ENCODE measurements at places on chromosomes 2 and 18. TPM values are rescaled to one million over a fixed set of nuclear protein-coding genes. Genes with fewer than 3 reads are reported as not detected.
A peak's percentile ranks its signal among the peaks of the same experiment; 100 is the strongest.

DNA sequence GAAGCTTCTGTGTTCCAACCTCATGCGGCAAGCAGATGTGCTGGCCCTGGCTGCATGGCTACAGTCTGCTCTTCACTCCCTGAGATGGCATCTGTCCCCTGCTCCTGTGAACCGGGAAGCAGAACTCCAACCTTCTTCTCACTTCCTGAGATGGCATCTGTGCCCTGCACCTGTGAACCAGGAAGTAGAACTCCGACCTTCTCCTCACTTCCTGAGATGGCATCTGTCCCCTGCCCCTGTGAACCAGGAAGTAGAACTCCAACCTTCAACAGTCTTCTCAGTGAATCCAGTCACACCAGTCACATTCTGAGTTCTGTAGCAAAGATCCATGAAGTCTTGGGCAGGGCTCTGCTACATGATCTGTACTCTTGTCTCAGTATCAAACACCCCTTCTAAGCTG is 887.2 kb upstream of the KLHL29 start:
- no peak for DNase-seq

DNA sequence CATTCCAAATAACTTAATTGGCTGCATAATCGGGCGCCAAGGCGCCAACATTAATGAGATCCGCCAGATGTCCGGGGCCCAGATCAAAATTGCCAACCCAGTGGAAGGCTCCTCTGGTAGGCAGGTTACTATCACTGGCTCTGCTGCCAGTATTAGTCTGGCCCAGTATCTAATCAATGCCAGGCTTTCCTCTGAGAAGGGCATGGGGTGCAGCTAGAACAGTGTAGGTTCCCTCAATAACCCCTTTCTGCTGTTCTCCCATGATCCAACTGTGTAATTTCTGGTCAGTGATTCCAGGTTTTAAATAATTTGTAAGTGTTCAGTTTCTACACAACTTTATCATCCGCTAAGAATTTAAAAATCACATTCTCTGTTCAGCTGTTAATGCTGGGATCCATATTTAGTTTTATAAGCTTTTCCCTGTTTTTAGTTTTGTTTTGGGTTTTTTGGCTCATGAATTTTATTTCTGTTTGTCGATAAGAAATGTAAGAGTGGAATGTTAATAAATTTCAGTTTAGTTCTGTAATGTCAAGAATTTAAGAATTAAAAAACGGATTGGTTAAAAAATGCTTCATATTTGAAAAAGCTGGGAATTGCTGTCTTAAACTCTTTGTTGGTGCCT is 1.4 kb downstream of the PCBP1 start:
- DNase-seq, result no peak

DNA sequence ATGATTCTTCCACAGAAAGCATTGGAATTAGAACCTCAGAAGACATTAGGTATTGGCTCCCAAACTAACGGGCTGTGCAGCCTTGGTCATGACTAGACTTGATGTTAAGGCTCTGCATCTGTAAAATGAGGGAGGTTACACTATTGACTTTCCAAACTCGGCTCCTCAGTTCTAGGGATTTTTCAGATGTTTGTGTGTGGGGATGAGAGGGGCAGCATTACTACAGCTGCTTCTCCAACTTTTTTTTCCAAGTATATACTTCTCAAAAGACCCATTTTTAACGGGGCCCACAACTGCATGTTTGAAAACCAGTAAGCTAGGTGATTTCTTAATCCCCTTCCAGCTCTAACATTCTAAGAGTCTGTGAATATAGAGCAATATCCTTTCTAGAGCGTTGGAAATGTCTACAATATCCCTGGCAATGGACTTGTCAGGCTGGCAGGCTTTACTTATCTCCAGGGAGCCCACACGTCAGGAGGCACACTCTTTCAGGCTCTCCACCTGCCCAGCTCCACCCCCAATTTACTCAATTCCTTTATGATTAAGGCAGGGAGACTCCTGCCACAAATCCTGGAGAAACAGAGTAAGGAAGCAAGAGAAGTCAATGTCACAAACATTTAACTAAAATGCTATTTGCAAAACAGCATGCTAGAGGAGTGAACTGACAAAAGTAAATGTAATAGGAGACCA is 844 bp upstream of the MPV17 start:
- no peak for DNase-seq

GRCh38 chr2:221102896-221103688 is 469.0 kb downstream of the EPHA4 start:
- DNase-seq, result no peak

DNA sequence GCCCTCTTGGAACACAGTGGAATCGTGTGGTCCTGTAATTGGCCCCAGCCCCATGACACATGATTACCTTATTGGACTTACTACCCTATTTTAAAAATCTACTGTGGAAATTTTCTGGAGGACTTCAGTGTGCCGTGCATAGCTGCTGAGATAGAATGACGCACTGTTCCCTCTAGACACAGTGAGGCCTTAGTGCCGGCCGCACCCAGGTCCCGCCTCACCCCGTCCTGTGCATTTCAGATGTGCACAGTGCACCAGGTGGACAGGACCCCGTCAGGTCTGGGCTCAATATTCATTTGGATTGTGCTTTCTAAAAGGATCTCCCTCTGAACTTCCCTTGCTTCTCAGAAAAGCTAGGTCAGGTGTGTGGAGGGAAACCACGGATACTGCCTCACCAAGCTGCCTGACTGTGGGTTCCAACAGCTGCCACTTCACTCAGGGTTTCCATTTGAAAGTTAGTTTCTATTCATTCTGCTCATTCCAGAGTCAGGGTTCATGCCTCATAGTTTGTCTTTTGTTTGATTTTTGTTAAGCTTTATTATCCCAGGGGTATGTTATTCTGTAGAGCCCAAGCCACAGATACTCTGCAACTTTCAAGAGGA is 155.8 kb downstream of the PTGR3 start:
- DNase-seq, result no peak

DNA sequence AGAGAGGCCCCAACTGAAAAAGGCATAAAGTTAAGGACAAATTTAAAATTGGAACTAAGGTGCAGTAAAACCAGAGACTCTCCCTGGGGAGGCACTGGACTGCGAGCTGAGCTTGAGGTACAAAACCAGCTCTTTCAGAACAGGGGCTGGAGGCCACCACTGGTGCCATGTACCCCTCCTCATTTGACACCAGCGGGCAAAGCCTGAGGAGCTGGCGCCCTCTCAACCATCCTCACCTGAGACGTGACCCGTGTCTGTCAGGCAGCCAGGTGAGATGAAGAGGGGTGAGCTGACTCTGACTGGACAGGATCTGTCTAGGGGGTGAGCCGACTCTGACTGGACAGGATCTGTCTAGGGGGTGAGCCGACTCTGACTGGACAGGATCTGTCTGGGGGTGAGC is 68.5 kb downstream of the TMEM18 start:
- no peak for DNase-seq

DNA sequence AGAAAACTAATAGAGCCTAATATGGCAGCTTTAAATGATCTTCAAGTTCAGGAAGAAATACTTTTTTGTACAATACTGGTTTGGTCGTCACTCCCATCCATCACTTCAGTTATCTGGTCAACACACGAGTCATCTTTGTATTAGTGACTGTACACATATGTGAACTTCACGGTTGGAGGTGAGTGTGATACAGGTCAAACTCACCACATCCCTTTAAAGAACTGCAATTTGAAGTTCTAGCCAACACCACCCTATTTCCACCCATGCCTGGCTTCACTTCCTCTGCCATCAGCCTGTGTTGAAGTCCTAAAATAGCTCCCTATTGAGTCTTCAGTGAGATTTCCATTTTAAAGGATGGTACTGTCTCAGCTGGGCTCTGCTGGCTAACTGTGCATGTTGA is 361.9 kb downstream of the TXNL1 start:
- no peak for DNase-seq

DNA sequence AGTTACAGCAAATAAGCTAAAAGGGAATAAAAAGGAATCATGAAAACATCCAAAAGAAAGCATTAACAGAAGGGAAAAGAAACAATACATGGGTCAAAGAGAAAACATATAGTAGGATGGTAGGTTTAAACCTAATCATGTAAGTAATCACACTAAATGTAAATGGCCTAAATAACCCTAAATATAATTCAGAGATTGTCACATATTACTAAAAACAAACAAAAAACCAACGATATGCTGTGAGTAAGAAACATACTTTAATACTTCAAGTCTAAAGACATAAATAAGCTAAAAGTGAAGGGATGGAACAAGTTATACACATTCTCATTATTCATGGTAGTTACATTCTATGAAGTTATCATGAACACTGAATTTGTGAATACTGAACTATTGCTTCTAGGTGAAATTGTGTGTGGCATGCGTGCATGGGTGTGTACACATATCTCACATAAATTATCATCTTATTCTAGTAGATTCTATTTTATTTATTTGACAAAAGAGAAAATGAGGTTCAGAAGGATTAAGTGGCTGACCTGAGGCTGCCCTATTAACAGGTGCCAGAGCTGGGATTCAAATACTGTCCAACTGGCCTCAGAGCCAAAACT is 170.9 kb downstream of the SEPTIN10 start:
- no peak for DNase-seq

GRCh38 chr2:25274868-25275574 is 66.7 kb downstream of the DNMT3A start:
- peak; percentile 70 for DNase-seq

GRCh38 chr2:84991404-84992160 is 20.6 kb downstream of the KCMF1 start:
- no peak for DNase-seq

GRCh38 chr2:70118798-70119454 is 31.6 kb downstream of the PCBP1 start:
- DNase-seq, result no peak

GRCh38 chr2:192696857-192697256 is 502.1 kb upstream of the TMEFF2 start:
- DNase-seq, result no peak

DNA sequence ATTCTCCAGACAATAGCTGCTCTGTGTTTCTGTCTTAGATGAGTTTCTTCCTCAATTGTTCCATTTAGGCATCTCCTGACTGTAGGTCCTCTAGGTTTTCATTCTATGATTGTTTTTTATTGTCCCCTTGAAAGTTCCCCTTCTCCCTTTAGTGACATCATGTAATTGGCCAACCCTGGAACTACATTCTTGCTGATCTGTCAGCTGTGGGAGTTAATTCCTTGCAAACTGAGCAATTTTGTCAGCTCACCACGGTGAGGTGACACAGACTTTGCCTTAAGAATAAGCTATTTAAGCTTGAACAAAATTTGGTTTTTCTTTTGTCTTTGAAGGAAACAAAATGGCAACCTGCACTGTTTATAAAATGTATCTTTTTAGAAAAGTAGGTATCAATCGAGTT is 95.9 kb downstream of the TXNL1 start:
- no peak for DNase-seq

DNA sequence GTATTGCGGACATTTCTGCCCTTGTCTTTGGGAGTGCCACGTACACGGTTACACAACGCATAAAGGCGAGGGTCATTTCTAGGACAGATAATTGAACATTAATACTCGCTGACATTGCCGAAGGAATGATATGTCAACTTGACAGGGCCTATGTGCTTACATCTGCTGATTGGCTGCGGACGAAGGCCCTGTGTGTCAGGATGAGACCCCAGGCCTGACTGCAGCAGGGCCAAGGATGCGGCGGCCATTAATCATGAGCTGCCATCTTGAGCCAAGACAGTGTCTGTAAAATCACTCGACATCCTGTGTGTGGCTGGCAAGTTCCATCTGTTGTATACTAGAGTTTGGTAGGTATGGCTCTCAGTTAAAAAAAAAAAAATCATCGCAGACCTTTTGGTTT is 96.6 kb downstream of the MEIS1 start:
- DNase-seq, result no peak

DNA sequence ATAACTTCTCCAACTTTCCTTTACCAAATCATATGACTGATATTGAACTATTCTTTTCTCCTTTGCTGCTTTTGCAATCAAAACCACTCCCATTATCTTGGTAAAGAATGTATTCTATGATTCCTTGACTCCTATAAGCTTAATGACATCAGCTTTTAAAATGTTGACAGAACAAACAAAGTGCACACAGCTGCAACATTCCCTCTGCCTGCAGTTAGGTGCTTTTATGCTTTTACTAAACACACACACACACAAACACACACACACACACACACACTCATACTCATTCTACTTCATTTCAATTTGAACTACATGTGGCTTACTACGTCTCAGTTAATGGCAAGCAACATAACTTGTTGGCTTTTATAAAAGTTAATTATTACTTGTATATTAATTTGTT is 946.6 kb downstream of the DPP10 start:
- DNase-seq, result no peak

DNA sequence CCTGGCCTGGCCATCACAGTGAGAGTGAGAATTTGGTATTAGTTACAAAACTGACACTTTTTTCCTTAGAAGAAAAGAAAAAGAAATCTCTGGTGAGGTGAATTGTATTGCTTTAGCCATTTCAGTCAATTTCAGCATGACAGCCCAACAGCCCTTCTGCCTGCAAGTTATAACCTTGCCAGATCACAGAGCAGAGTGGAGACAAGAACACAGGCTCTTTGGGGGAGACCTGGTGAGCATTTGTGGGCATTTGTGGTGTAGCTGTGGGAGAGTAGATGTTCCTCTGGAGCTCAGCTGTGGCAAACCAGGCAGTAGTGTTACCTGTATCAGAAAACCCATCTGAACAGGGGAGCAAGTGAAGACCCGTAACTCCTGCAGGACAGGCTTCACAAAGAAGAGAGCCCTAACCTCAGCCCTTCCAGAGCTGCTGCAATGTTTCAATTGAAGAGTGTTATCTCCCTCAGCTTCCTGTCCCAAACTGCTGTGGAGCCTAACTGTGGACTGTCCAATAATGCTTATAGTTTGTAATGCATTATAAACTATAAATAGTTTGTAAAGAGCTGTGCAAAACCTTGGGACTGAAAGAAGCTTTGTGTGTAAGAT is 22.8 kb upstream of the DLX1 start:
- DNase-seq, result no peak

- DNase-seq, result no peak
These were observed 534.8 kb downstream of the DCC start for GRCh38 chr18:52874774-52875173.

DNA sequence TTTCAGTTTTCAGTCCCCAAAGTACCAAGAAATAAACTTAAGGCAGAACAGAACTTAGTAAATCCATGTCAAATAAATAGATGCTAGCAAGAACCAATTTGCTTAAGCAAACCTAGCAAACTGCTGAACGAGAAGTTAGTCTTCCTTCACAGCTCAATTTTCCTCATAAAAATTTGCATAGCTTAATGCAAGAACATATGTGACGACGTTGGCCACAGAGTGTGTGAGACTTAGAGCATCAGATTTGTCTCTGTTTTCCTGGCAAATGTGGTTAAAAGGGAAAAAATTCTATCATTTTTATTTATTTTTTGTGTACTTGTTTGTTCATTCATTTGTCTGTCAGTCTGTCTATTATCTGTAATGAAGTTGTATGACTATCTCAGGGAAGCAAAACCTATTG is 485.7 kb downstream of the THSD7B start:
- no peak for DNase-seq

- no peak for DNase-seq
These were observed 46.2 kb upstream of the SMAD7 start for GRCh38 chr18:48996901-48997463.

The SLC4A3 gene
- total RNA-seq, result 0.16 TPM

The TSPYL6 gene
- total RNA-seq, result not detected

The EFHD1 gene
- not detected for total RNA-seq

The B3GNT2 gene
- 31.7 TPM for total RNA-seq

The GAL3ST2 gene
- 1.0 TPM for total RNA-seq

The PTPN4 gene
- 38.0 TPM for total RNA-seq

The NEUROD1 gene
- not detected for total RNA-seq

The SLC25A52 gene
- not detected for total RNA-seq

The PLEK gene
- 0.60 TPM for total RNA-seq

The SLC11A1 gene
- 0.05 TPM for total RNA-seq

The NRP2 gene
- total RNA-seq, result 1.5 TPM

The NCL gene
- total RNA-seq, result 1,332 TPM

The CHRND gene
- not detected for total RNA-seq

The BOLL gene
- total RNA-seq, result not detected

The PPM1G gene
- total RNA-seq, result 115 TPM
